ENCODE measurements at places on chromosomes 4 and X. TPM values are rescaled to one million over a fixed set of nuclear protein-coding genes. Genes with fewer than 3 reads are reported as not detected.

The ZNF630 gene
- total RNA-seq, result 3.0 TPM

GRCh38 chrX:70092247-70092646, 30.0 kb downstream of the OTUD6A start:
- H3K27ac ChIP-seq, result no peak overlapping the region
- H3K27me3 ChIP-seq, result no peaks in the 10 kb centered on the region
- no peak for DNase-seq
- H3K36me3 ChIP-seq, result no peaks in the 10 kb centered on the region
- H3K4me3 ChIP-seq, result no peak overlapping the region

DNA sequence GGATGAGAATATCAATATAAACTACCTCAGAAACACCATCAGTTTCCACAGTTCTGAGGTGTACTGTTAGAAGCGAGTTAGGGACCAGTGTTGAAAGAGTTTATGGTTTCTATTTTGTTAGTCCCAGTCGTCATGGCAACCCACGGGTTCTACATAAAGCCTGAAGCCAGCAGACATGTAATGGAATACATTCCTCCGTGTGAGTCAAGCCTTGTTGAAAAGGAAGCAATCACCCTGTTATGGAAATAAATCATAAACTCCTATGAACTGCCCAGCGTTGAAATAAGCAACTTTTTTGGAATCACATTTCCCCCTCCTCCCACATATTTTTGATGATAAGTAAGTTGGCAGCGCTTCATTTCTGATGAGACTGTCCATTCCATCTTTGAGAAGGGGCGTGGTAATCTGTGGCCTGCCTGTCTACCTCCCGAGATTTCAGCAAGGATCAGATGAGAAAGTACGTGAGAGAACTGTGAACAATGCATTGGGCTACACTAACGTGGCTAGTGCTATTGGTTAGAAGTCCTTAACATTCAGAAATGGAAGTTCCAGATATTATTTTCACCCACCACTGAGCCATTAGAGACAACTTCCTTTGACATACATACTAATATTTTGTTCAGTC, 40.4 kb upstream of the PDHA1 start:
- DNase-seq, result peak; percentile 4
- H3K4me1 ChIP-seq, result no peaks in the 10 kb centered on the region
- H3K27me3 ChIP-seq, result no peaks in the 10 kb centered on the region
- H3K4me3 ChIP-seq, result no peak overlapping the region

DNA sequence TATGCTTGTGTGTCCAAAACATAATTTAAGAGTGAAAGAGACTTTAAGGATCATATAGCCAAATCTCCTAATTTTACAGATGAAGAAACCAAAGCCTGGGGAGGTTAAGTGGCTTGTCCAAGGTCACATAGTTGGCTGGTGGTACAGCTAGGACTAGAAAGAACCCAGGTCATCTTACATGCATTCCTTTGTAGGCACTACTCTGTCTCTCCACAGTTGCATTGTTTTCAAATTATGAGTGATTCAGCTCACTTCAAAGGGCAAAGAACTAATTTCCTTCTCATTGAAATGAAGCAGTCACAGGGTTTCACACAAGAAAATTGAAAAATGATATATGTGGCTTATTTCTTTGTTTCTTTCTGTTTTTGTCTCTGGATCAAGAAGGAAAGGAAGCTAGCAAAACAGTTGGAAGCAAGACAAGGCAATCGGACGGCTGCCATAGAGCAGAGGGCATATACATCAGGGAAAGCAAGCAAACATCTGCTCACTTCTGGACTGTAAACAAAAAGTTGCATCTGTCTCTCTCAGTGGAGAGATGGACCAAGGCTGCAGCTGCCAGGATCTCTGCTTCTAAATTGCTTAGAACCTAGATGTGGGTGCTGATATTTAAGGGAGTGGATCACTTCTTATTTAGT, 107.5 kb upstream of the AMOT start:
- no peak overlapping the region for H3K4me3 ChIP-seq
- no peaks in the 10 kb centered on the region for H3K36me3 ChIP-seq
- DNase-seq, result peak; percentile 17
- H3K27me3 ChIP-seq, result no peaks in the 10 kb centered on the region
- no peak overlapping the region for H3K27ac ChIP-seq

Measured in left lung (tissue), 14 donors.